Activated CD4-positive, alpha-beta T cell treated with anti-CD3 and anti-CD28 coated beads for 36 hours (primary cell): ENCODE measurements at places on chromosomes 5 and 9. TPM values are rescaled to one million over a fixed set of nuclear protein-coding genes. Genes with fewer than 3 reads are reported as not detected.

RNF208 gene
- 8.9 TPM for total RNA-seq

DNA sequence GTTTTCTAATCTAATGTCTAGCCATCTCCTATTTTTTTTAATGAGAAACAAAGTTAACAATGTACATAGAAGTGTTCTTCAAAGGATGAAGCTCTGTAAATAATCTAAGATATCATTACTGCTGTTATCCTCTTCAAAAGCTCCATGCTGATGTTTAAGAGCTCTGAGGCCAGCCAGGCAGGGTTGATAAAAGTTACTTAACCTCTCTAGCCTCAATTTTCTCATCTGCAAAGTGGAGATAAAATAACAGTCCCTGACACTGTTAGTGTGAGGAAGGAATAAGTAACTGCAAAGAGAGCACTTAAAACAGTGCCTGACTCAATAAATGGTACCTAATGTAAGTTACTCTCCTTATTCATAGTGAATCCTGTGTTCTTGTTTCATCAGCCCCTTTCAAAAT is 60.1 kb downstream of the LHFPL2 start:
- no peaks in the 10 kb centered on the region for H3K36me3 ChIP-seq
- no peaks in the 10 kb centered on the region for H3K4me1 ChIP-seq
- DNase-seq, result no peak

DNA sequence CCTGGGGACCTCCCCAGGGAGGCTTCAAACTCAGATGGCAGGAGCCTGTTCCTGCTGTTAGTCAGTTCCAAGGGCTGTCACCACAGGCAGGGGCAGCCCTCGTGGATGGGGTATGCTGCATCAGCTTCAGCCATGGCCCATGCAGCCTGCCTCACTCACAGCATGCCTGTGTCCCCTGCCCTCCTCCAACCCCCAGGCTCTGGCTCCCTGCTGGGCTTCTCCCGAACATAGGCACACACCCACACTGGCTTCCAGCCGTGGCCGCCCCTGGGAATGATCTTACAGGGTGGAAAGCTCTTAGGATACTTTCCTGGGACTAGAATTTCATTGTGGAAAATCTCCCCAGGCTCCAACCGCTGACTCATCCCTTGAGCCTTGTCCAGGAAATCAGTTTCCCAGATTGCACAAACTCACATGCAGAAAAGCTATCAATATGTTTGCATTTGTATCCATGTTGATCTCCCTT is 163.8 kb downstream of the SEC61B start:
- H3K4me3 ChIP-seq, result no peak overlapping the region
- H3K27ac ChIP-seq, result no peak overlapping the region
- no peaks in the 10 kb centered on the region for H3K36me3 ChIP-seq

DNA sequence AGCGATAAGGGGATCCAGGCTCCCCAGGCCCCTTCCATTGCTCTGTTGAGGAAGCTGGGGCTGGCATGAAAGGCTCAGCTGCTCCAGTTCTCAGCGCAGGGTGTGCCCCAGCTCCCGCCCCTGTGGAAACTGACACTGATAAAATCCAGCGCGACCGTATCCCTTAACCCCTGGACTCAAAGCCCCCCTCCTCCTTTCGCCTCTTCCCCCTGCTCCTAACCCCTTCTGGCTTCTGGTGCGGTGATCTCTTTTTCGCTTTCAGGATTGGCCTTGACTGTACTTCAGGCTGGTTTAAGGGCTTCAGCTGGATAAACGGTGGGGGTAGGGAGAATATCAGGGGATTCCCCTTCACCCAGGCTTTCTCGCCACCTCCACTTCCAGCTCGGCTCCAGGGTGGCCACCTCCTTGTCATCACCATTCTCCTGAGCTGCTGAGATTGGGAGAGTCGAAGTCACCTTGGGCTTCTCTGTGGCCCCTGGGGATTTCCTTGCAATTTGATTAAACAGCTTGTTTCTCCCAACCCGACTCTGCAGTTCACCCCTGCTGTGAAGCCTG is 843 bp downstream of the BSPRY start:
- H3K27ac ChIP-seq, result peak overlapping the region; percentile 71
- H3K4me1 ChIP-seq, result peaks cover 44% of the 10 kb centered on the region
- peaks cover 37% of the 10 kb centered on the region for H3K27me3 ChIP-seq
- no peaks in the 10 kb centered on the region for H3K36me3 ChIP-seq
- peak overlapping the region; percentile 75 for H3K4me3 ChIP-seq

- no peak overlapping the region for H3K27ac ChIP-seq
- no peaks in the 10 kb centered on the region for H3K27me3 ChIP-seq
- H3K36me3 ChIP-seq, result no peaks in the 10 kb centered on the region
- no peaks in the 10 kb centered on the region for H3K4me1 ChIP-seq
Measured at GRCh38 chr5:24235946-24236345, 408.8 kb downstream of the CDH10 start.

GRCh38 chr9:94870793-94871558 is 144.5 kb downstream of the AOPEP start:
- H3K27me3 ChIP-seq, result no peaks in the 10 kb centered on the region
- no peak overlapping the region for H3K4me3 ChIP-seq
- H3K36me3 ChIP-seq, result no peaks in the 10 kb centered on the region
- H3K4me1 ChIP-seq, result peaks cover 45% of the 10 kb centered on the region

DNA sequence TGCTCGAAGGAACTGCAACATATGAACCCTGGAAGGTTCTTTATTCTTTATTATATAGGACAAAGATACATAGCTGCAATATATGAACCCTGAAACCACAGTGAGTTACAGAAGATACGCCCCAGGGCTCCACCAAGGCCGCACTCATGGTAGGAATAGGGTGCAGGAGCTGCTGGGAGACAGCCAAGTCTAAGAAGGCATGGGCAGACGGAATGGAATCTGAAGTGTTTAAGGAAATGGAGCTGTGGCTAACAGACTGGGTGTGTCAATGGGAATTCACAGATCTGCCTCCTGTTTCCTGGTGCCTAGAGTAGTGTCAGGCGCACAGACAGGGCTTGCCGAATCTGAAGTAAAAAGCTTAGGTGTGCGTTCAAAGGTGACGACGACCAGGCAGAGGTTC is 286.4 kb downstream of the DENND1A start:
- no peaks in the 10 kb centered on the region for H3K27me3 ChIP-seq
- no peak overlapping the region for H3K27ac ChIP-seq
- H3K36me3 ChIP-seq, result peaks cover 13% of the 10 kb centered on the region
- DNase-seq, result no peak
- H3K4me1 ChIP-seq, result peaks cover 19% of the 10 kb centered on the region
- H3K4me3 ChIP-seq, result no peak overlapping the region

PLPP1 gene
- 8.2 TPM for total RNA-seq

DNA sequence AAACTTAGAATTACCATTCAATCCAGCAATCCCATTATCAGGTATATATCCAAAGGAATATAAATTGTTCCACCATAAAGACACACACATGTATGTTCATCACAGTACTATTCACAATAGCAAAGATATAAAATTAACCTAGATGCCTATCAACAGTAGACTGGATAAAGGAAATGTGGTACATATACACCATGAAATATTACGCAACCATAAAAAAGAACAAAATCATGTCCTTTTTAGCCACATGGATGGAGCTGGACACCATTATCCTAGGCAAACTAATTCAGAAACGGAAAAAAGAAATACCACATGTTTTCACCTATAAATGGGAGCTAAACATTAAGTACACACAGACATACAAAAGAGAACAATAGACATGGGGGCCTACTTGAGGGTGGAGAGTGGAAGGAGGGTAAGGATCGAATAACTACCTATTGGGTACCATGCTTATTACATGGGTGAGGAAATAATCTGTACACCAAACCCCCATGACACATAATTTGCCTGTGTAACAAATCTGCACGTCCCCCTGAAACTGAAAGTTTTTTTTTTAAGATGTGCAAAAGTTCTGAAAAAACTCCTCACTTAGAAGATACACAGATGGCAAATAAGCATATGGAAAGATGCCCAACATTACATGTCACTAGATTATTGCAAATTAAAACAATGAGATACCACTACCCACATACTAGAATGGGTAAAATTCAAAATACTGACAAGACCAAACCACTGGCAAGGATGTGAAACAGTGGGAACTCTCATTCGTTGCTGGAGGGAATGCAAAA is 313.0 kb upstream of the CD180 start:
- H3K4me1 ChIP-seq, result peaks cover 34% of the 10 kb centered on the region
- no peak overlapping the region for H3K27ac ChIP-seq
- H3K27me3 ChIP-seq, result no peaks in the 10 kb centered on the region
- DNase-seq, result no peak
